Activated CD4-positive, alpha-beta T cell treated with anti-CD3 and anti-CD28 coated beads, Interleukin-2, amount 50 U/mL, for 24 hours (primary cell): ENCODE measurements at places on chromosomes 7 and 10.

GRCh38 chr7:25303281-25304181 lies 75.2 kb upstream of the NPVF start:
- DNase-seq = no peak

DNA sequence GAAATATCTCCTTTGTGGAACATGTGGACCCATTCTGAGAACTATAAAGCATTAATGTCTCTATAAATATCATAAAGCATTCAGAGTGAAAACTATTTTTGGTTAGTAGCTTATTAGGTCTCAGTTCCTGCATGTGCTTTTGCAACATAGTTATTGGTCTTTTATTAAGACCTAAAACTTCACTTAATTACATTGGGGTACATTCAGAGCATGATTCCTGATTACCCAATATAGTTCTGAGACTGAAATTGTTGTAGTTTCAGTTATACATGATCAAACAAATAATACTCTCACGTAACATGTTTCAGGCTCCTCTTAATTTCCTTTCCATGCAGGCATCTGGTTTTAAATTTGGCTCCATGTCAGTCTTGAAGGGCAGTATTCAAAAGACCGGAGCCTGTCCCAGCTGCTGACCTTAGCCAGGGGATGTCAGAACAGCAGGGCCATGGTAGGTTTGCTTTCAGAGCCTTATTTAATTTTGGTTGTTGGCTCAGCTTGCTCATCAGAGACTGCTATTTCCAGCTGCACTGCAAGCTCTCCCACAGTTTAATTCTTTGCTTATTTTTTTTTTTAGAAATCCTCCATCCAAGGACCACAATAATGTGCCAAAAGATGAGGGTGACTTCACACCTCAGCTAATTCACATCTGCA lies 447.8 kb upstream of the FZD8 start:
- no peak for DNase-seq

DNA sequence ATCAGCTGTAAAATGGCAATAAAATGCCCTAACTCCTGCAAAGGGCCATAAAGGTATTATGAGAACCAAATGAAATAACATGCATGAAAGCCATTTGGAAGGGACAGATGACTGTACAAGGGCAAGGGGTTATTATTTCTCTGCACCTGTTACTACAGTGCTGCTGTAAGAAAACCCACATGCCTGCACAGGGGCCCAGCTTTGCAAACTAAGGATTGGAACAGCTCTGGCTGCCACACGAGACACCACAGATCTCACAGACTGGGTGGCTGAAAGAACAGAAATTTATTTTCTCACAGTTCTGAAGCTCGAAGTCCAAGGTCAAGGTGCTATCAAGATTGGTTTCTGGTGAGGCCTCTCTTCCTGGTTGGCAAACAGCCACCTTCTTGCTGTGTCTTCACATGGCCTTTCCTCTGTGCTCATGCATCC lies 409.0 kb upstream of the NRP1 start:
- DNase-seq = no peak

- DNase-seq = no peak
Observed at GRCh38 chr10:50541317-50541716, 82.4 kb downstream of the SGMS1 start.

- DNase-seq = no peak
Observed at GRCh38 chr7:112510001-112510742, 29.4 kb downstream of the LSMEM1 start.

DNA sequence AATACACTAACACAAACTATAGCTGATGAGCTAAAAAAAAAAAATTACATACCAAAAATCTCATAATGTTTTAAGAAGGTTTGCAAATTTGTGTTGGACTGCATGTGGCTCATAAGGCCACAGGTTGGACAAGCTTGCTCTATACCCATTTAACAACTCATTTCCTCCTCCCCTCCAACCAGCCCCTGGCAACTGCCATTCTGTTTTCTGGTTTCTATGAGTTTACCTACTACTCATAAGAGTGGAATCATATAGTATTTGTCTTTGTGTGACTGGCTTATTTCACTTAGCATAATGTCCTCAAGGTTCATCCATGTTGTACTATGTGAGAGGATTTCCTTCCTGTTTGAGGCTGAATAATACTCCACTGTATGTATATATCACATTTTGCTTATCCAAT lies 100.4 kb upstream of the ARHGAP21 start:
- DNase-seq = no peak

GRCh38 chr10:76675951-76676587 lies 961.5 kb downstream of the KCNMA1 start:
- DNase-seq = no peak

DNA sequence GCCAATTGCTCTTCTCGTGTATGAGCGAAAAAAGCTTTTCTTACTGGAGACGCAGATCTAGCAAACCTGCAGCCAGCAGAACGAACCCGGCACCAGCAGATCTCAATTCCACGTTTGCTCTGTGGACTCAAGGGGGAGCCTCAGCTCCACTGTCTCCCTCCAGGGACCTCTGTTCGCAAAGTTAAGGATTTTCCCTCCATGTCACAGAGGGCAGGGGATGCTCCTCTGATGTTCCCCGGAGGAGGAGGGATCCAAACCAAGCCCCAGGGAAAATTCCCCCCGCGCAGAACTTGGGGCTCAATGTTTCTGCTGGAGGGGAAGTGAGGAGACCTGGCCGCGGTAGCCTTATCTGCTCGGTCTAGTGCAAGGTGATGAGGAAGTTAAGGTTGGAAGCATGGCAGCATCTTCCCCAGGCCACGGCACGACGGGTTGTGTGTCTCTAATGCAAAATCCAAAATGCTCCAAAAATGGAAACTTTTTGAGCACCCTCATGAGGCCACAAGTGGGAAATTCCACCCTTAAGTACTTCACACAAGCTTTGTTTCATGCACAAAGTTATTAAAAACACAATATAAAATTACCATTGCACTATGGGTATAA lies 9.0 kb downstream of the IQCE start:
- DNase-seq = no peak

- DNase-seq = no peak
Observed at GRCh38 chr10:71209731-71210541, 2.4 kb upstream of the UNC5B start.

DNA sequence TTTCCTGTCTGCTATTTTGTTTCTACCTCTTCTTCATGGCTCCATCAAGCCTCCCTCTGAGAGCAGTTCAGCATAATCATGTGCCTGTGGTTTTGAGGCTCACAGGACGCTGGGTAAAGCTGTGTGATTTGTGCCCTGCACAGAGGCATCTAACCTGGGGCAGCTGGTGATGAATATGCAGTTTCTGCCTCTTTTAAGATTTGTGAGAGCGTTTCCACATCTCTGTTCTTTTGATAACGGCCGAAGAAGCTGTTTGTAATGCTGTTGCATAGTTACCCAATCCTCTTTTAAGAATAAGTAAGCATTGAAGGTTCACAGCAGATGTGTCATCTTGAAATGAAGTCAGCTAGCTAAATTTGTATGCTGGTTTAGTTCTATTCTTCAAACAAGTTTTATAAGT lies 45.2 kb downstream of the PNLIPRP3 start:
- no peak for DNase-seq

DNA sequence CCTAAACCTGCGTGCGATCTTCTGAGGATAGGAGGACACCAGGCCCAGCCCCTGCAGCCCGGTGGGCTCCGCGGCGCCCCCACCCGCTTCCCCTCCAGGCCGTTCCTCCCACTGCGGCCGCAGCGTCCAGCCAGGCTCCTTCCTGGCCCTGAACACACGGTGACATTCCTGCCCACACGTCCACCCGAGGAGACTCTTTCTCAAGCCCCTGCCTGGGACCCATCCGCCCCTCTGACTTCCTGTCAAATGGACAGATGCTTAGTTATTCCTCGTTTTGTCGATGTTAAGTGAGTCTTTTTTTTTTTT lies 32.4 kb upstream of the RNF32 start:
- DNase-seq = no peak
